Activated naive CD4-positive, alpha-beta T cell treated with Interleukin-2 at 50 U/mL for 16 hours (primary cell): ENCODE measurements at places on chromosomes 6 and 20.

GRCh38 chr6:168318579-168319278 lies 848 bp downstream of the DACT2 start:
- DNase-seq, result no peak

- no peak for DNase-seq
These were observed 52.6 kb downstream of the THBS2 start for GRCh38 chr6:169200893-169201514.

DNA sequence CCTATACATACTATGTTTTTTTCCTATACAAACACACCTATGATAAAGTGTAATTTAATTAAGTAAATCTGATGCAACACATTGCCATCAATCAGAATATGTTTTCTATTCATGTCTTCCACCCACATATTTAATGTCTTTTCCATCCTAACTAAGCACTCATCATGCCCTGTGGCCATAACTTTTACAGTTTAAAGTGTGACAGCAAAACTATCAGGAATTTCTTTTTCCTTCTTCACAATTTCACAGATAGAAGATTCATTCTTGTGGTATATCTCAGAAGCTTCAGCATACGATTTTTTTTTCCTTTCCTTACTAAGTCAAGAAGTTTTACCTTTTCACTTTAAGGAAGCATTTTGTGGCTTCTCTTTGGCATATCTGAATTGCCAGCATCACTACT lies 7.0 kb upstream of the BEND6 start:
- no peak for DNase-seq

DNA sequence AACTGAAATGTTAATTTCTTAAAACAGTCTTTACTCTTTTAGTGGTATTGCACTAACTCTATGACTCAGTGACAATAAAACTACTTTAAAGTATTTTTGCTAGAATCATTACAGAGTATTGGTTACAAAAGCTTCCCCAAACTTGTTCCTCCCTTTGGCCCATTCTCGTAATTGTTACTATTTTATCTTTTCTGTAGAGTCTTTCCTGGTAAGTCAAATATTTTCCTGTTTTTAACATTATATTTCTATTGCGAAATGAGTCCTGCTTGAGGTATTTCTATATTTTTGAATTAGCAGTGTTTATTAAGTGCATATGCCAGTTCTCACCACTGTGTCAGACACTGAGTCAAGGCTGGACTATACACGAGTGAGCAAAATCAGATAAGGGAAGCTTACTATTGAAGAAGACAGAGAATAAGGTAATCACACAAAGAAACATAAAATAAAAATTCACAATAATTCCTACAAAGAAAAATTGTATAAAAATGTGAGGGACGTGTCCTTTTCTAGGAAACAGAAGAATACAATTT lies 970.5 kb downstream of the EYS start:
- no peak for DNase-seq

GRCh38 chr20:63826753-63827152 lies 4.3 kb downstream of the ZBTB46 start:
- DNase-seq, result no peak

DNA sequence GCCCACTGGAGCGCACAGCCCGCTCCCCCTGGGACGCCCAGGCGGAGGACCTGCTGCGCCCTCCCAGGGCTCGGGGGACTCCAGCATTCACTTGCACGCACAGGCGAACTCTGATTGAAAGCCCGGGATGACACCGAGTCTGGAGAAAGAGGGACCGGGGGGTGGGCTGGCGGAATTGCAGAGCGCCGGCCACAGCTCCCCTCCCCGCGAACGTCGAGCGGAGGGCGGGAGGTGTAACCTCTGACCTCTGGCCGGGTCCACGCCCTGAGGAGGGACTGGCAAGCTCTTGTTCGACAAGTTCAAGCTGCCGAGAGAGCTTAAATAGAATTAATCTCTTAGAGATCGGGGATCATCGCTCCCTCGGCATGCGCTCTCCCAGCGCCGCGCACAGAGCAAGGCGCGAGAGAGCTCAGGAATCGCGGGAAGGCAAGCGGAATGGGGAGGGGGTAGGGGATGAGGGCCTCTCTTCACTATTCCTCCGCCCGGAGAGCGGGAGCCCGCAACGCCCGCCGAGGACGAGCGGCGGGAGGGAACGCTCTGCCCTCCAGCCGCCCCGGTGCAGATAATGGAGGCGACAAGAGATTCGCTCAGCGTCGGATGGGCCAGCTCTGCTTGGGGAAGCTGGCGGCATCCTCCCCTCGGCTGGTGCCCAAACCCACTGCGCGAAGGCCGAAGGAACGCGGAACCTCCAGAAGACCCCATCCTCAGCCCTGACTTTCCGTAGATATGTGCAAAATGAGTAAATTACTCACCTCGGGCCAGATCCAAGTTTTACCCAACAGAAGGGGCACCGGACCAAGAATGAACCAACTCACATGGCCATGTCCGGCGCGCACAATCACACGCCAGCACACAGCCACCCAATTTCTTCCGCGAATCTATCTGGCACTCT lies 761 bp upstream of the NR2E1 start:
- no peak for DNase-seq

GRCh38 chr20:3223651-3223993 lies 14.3 kb downstream of the ITPA start:
- no peak for DNase-seq

GRCh38 chr20:58227391-58228102 lies 906 bp downstream of the ANKRD60 start:
- DNase-seq, result no peak

- peak; percentile 11 for DNase-seq
These were observed 800 bp downstream of the RWDD2A start for GRCh38 chr6:83193747-83194566.

GRCh38 chr6:159254186-159254585 lies 85.0 kb downstream of the FNDC1 start:
- DNase-seq, result no peak
